ENCODE measurements at places on chromosomes 7 and 10. TPM values are rescaled to one million over a fixed set of nuclear protein-coding genes. Genes with fewer than 3 reads are reported as not detected.

DNA sequence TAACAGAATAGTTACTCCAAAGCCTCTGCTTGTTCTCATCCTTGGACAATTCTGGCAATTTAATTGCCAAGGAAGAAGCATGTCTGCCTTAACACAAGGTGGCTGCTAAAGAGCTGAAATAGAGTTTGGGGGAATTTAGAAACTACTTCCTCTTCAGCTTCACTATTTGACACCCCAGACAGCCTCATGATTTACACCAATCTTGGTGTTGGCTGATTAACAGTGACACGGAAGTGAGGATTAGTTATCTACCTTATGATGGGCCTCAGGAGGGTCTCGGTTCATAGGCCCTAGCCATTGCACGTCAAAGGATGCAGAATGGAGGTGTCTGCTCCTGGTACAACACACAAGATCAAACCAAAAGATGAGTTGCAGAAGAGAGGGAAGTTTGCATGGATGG, 102.4 kb downstream of the RELN start:
- no peak for DNase-seq

GRCh38 chr7:157056957-157057902, 46.8 kb upstream of the MNX1 start:
- no peak for DNase-seq

DNA sequence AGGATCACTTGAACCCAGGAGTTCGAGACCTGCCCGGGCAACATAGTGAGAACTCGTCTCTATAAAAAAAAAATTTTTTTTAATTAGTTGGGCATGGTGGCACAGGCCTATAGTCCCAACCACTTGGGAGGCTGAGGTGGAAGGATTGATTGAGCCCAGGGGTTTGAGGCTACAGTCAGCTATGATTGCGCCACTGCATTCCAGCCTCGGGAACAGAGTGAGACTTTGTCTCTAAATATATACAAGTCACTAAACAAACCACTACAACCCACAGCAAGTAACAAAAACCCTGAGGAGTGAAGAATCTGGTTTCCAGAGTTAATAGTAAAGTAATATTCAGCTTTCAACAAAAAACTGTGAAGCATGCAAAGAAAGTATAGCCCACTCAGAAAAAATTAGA, 32.7 kb upstream of the HHEX start:
- no peak for DNase-seq

- no peak for DNase-seq
Observed at GRCh38 chr7:92735707-92736106, 100.7 kb downstream of the CDK6 start.

DNA sequence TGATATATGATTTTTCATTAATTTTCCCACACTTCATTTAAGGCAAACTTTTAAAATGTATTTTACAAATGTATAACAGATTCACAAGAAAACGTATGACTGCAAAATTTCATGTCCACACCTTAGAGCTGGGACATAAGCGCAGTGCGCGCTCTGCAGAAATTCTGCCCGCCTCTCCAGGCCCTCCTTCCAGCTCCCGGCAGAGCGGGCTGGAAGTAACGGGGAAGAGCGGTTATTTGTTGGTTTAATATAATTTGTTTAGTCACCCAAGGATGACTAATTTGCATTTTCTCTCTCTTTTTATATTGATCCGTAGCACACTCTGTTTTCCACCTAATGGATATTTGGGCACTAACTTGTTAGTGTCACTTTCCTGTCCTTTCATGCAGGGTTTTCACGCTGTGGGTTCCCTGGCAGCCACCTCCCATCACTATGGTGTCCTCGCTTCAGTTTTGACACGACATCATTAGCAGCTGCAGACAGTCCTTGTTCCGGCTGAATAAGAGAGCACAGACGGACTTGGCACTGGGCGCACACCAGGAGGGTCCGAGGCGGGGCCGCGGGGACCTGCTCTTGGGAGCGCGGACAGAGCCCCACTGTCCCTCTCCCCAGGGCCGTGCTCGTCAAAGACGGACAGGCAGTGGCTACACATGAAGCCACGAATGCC, 129.2 kb upstream of the SEC61G start:
- DNase-seq = no peak

DNA sequence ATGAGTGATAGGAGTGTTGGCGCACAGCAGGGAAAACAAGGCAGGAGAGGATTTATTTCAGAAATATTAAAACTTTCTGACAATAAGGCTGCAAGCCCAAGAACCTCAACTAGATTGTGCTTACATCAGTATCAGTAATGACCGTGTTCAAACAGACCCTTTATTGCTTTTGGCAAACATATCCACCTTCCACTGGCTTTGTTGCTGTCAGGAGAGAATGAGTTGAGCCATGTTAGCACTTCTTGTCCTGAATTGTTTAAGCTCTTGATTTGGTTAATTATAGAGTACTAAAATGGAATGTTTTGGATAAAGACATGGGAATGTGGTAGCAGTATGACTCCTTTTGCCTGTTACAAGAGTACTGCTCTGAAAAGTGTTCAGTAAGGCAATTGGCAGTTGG, 3.8 kb downstream of the AHCYL2 start:
- no peak for DNase-seq

DNA sequence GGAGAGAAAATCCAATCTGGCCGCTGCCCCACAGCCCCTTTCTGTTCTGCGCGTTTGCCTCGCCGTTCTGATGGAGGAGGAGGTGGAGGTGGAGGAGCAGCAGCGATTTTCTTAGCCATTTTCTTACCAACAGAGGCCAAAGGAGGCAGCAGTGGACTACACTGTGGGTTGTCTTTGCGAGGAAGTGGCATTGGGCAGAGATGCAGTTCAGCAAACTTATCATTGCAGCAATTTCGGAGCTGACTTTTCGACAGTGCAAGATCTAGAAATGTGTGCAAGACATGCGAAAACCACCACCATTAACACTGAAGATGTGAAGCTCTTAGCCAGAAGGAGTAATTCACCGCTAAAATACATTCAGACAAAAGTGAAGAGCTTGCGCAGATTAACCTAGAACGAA, 1.9 kb upstream of the ARL4A start:
- no peak for DNase-seq

DNA sequence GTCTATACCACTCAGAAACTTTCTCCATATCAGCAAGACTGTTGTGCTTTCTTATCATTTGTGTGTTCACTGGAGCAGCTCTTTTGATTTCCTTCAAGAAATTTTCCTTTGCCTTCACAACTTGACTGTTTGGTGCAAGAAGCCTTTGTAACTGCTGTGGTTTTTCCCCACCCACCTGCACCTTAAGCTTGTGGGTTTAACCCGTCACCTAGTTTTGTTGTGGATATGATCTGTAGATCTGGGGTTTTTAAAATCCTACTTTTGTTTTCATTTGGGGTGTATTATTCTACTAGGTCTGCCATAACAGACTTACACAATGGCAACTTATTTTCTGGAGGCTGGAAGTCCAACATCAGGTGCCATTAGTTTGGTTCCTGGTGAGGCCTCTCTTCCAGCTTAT, 30.5 kb upstream of the CHST3 start:
- DNase-seq = no peak

- no peak for DNase-seq
Observed at GRCh38 chr7:35480806-35481205, 214.1 kb downstream of the HERPUD2 start.

- no peak for DNase-seq
Observed at GRCh38 chr7:30965883-30966282, 2.1 kb downstream of the GHRHR start.

DNA sequence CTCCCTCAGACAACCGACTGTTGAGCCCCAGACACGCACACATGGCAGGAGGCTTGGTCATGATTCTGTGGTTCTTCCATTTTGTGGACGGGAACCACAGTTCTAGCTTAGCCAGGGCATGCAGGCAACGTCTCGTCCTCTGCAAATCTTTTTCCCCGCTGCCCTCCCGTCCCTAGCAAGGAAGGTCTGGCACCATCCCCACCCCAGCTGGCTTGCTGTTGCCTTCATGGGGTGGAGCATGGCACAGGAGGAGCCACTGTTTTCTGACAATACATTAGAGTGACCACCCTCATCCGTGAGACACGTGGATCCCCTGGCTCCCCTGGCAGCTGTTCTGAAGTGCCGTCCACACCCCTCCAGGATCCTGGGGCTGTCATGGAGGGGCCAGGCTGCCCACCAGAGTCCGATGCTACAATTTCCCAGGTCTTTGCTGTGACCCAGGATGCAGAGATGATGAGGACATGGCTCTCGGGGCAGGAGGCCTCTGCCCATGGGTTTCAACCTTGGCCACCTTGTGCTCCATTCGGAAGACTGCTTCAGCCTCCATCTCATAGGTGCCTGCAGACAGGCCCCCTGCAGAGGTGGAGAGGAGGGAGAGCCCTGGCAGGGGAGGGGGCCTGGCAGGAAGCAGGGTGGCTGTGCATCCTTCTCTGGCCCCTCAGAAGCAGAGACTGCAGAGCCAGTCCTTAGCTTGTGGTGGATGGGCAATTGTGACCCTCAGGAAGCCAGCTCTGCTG, 233.6 kb downstream of the GLRX3 start:
- DNase-seq = no peak

- no peak for DNase-seq
Observed at GRCh38 chr7:16915405-16915804, 33.6 kb upstream of the AGR3 start.

GRCh38 chr10:59792812-59793211, 39.6 kb upstream of the MRLN start:
- no peak for DNase-seq

- no peak for DNase-seq
Observed at GRCh38 chr10:19412531-19412930, 363.9 kb downstream of the MALRD1 start.

GRCh38 chr7:87596136-87596535, 4.5 kb downstream of the ABCB1 start:
- DNase-seq = no peak

- DNase-seq = no peak
Observed at GRCh38 chr7:41131956-41132355, 570.9 kb downstream of the INHBA start.

DNA sequence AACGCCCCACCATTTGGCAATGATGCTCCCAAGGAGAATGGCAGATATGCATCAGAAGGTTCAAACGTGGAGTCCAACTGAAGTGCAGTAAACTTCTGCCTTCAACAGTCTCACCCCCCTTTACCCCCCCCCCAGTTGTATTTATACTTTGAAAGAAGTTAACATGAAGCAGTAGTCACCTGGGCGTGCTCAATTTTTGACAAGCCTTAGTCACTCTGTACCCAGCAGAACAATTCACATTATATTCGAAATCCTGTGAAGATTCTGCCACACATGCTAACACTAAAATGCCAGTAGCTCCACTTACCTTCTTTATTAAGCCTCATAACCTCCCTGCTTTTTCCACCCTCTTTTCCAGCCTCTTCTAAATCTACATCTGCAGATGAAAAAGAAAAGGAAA, 894 bp downstream of the ATXN7L1 start:
- DNase-seq = no peak

- no peak for DNase-seq
Observed at GRCh38 chr10:110006358-110007160, 1.2 kb upstream of the ADD3 start.

DNA sequence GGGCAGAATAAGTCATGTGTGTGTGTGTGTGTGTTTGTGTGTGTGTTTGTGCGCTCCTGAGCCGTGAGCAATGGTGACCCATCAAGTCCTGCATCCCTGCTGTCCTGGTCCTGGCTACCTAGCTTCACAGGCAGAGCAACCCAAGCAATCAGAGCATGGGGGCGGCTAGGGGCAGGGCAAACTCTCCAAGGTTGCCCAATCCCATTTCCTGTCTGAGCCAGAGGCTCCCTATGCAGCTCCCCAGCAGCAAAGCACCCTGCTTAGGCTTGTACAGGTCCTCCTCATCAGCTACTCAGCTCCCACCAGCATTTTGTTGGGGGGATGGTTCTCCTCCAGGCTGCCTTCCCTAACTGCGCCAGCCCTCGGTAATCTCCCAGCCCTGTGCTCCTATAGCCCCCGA, 31.1 kb upstream of the CRHR2 start:
- no peak for DNase-seq

DNA sequence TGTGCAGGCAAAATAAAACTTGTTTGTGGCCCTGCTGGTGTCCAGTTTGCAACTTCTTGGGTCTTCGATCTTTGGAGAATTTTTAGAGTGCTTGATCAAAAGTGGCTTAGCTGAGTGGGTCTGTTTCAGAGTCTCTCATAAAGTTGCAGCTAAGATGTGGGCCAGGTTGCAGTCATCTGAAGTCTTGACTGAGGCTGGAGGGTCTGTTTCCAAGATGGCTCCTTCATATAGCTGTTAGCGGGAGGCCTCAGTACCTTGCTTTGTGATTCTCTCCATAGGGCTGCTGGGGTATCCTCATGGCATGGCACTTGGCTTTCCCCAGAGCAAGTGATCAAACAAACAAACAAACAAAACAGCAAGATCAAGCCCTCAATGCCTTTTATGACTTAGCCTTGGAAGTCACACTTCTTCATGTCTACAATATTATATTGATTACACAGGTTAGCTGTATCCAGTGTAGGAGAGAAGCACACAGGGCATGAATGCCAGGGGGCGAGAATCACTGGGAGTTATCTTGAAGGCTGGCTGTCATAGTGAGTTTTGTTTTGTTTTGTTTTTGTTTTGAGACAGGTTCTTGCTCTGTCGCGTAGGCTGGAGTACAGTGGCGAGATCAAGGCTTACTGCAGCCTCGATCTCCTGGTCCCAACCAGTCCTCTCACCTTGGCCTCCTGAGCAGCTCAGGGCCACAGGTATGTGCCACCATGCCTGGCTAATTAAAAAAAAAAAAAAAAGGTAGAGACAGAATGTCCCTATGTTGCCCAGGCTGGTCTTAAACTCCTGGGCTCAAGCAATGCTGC, 10.2 kb downstream of the CYP26A1 start:
- no peak for DNase-seq

DNA sequence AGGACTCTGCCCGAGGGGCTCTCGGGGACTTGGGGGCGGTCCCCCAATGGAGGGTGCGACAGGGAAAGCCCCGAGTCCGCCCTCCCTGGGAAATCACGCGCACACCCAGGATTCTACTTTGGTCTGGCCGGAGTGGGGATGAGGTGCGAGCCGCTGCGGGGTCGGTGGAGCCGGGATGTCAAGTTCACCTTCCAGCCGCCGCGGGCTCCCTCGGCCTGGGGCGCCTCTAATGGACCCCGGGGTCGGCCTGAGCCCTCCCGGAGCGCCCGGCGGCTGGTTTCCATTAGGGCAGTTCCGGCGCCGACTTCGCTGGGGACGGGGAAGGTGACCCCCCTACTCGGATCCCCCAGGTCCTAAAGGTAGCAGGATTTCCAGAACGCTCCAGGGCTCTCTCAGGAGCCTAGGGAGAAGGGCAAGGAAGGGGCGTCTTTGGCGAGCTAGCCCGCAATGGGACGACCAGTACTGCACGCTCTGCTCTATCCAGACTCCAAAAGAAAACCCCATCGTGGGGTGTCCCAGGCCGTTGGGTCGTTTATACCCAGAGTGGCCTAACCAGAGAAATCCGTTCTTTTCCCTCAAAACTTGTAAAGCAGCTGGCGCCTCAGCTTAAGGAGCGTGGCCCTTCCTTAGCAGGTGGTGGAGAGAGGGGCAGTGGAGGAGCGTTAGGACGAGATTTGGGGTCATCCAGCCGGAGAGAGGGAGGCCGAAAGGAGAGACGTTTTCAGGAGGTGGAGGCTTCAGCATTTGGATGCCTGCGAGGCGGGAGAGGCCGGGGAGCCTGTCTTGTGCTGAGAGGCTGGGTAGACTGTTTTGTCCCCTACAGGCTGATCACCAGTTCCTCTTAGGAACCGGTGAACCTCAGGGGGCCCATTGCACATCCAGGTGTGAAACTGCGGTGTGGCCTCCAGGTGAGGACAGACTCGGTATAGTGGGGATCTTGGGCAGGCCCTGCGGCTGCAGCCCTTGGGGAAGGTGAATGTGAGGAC, 860 bp upstream of the WDR86 start:
- DNase-seq = no peak

Gene OR6V1
- total RNA-seq = not detected

Gene PRKG1
- total RNA-seq = 2.5 TPM

Gene KEL
- 3.6 TPM for total RNA-seq

Gene GPR15LG
- 352 TPM for total RNA-seq
